Lower leg skin (tissue), 4 donors: ENCODE measurements at places on chromosomes 2 and 18. TPM values are rescaled to one million over a fixed set of nuclear protein-coding genes. Genes with fewer than 3 reads are reported as not detected.

Gene CAPN13
- 0.11 TPM for total RNA-seq

Gene GREB1L
- 3.7 TPM for total RNA-seq

Gene ANKRD30BL
- total RNA-seq: not detected

Gene UGT1A5
- 1.7 TPM for total RNA-seq

Gene CD226
- 0.29 TPM for total RNA-seq

Gene SYT4
- total RNA-seq: not detected

Gene ATG4B
- 48.4 TPM for total RNA-seq

DNA sequence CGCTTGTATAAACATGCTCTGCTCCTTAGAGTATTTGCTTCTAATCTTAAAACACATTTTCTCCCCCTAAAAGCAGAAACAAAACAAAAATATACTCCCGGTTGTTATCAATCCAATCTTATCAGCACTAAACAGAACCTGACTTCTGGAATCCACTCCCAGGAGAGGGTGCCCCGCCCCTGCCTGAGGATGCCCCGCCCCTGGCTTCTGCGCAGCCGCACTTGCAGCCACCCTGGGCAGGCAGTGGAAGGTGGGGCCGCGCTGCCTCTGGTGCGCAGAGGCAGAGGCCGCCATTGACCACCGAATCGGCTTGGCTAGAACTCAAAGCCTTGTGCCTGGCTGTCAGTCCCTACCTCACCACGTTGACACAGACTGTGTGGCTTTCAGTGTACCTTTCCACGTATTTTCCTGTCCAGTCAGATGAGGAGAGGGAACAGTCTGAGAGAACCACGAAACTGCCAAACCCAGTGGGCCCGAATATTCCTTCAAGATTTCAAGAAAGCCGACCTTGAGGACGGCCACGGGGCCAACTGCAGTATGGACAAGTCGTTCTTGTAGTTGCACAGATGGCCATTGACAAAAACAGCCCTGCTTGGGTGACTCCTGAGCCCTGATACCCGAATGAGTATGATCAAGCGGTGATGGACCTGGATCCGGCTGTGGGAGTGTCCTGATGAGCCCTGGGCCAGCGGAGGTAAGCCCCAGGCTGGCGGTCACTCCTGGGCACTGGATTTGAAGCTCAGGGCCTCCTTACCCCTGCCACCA lies 46.2 kb upstream of the ARHGAP28 start:
- DNase-seq: no peak

DNA sequence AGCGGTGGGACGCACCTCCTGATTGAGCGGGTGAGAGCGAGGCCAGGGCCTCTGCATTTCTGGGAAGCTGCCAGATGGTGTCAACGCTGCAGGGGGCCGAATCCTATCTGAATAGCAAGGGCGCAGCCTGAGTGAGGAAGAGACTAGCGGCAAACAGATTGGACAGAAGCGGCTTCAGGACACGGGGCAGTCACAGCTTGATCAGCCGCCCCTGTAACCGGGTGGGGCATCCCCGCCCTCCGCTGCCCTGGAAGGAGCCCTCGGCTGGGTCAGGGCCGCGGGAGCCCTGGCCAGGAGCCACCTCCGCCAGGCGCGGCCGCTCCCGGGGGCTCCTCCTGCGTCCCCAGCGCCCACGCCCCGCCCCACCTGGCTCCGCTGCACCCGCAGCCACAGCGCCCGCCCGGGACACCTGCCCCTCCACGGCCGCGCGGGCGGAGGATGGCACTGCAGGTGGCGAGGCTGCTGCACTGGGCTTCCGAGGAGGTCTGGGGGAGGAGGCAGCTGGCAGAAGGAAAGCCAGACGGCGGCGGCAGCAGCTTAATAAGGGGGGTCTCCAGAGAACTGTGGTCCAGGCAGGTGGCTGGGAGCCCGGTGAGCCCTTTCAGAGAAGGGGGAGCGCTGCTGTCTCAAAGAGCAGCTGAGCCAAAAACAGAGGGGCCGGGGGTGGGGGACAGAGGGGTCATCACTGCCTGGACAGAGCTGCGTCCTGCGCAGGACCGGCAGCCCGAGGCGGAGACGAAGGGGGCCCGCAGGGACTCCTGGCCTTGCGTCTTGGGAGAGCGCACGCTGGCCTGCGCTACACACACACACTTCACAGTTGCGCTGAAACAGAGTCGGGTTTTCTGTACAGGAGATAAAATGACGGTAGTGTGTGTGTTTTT lies 18.8 kb upstream of the SOX11 start:
- DNase-seq: no peak

GRCh38 chr2:58834404-58834803 lies 593.3 kb upstream of the FANCL start:
- no peak for DNase-seq
